Spinal cord (tissue), 10 donors: ENCODE measurements at places on chromosomes 3 and 15.

DNA sequence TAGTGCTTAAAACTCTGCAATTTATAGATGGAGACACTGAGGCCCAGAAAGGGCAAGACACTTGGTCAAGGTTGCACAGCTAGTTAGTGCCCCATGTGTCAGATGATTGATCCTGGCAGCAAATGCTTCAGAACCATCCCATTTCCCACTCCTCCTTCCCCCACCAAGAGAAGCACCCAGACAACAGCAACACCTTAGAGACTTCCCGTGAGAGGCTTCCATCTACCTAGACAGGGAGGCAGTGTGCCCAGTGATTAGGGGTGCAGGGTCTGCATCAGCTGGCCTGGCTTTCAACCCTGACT lies 77.6 kb downstream of the CORO2B start:
- no peak for DNase-seq

DNA sequence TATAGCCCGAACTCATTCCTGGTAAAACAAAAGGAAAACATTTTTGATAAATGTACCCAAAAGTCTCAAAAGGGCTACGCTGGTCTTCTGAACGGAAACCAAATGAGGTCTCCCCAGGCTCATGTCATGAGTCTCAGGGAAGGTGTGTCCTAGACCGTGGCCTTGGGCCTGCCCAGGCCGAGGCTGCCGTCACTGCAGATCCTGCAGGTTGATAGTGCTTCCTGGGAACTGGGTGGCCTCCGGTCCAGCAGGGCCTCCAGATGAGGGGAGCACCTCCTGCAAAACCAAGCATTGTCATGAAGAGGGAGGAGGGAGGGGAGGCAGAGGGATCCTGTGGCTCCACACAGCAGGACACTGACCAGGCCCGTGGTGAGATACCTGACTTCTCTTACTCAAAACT lies 37.5 kb downstream of the ZXDC start:
- DNase-seq, result no peak

DNA sequence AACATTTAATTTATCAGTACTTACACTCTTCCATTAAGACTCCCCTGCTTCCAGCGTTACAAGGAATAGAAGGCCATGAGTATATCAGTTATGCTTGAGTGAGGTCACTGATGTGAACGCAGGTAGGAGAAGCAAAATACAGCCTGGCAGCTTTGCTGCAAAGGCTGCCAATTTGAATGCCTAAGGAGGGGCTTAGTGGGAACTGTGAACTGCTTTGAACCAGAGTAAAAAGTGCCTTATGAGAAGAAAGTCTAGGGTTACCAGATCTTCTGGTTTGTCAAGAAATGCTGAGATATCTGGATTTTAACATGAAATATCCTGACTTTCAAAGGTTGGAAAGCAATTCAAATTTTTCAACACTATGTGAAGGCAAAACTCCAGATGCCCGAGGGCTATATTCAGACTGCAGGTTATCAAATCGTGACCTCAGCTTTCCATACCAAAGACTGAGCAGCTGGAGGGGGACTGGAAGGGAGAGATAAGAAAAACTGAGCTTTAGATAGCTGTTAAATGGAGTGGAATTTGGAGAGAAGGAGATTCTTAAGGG lies 446.3 kb upstream of the NECTIN3 start:
- no peak for DNase-seq

DNA sequence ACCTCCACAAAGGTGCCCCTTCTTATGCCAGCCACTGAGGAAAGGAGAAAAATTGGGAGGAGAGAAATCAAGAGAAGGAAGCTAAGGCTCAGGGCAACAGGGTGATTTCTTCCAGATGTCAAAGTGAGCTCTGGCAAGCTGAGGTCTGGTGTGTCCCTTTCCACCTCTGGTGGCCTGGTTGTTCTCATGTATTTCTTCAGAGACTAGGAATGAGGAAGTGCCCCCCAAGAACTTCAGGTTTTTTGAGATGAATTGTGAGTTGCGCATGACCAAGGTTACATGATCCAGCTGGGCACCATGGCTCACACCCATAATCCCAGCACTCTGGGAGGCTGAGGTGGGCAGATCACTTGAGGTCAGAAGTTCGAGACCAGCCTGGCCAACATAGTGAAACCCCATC lies 5.6 kb downstream of the RAB6B start:
- no peak for DNase-seq

- no peak for DNase-seq
Measured at GRCh38 chr15:23686466-23687142, 501 bp downstream of the NDN start.

- DNase-seq, result no peak
Measured at GRCh38 chr3:18489939-18490338, 64.8 kb upstream of the SATB1 start.

DNA sequence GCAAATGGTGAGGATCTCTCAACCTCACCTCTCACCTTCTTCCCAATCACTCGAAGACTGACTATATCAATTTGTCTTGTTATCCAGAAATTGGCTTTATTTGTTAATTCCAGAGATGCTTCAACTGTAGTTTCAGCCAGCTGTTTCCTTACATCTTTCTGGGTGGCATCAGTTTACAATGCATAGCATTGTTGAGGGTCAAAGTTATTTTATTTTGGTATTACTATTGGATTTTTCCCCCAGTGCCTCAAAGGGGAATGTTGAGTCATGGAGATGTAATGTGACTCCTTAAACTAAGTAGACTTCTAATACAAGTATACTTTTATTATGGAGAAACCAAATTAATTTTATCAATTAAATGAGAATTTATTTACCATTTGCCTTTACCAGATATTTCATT lies 351.6 kb downstream of the TIGIT start:
- no peak for DNase-seq

DNA sequence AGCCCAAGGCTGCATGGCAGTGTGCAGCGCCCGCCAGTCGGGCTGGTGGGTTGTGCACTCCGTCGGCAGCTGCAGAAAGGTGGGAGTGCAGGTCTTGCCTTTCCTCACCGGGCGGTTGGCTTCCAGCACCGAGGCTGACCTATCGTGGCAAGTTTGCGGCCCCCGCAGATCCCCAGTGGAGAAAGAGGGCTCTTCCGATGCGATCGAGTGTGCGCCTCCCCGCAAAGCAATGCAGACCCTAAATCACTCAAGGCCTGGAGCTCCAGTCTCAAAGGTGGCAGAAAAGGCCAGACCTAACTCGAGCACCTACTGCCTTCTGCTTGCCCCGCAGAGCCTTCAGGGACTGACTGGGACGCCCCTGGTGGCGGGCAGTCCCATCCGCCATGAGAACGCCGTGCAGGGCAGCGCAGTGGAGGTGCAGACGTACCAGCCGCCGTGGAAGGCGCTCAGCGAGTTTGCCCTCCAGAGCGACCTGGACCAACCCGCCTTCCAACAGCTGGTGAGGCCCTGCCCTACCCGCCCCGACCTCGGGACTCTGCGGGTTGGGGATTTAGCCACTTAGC lies 4.3 kb downstream of the ISL2 start:
- no peak for DNase-seq

DNA sequence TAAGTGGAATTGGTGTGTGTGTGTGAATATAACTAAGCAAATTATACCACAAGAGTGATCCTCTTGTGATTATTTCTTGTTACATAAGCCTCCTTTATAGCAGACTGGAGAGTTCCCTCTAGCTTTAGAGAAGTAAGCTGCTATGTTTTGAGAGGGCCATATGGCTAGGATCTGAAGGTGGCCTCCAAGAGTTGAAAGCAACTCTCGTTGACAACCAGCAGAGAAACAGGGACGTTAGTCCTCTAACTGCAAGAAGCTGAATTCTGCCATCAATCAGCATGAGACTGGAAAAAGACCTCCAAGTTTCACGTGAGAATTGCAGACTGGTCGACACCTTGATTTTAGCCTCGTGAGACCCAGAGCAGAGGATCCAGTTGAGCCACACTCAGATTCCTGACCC lies 278.5 kb upstream of the ZNF717 start:
- DNase-seq, result no peak

GRCh38 chr3:5072100-5072816 lies 49.8 kb upstream of the ARL8B start:
- no peak for DNase-seq

DNA sequence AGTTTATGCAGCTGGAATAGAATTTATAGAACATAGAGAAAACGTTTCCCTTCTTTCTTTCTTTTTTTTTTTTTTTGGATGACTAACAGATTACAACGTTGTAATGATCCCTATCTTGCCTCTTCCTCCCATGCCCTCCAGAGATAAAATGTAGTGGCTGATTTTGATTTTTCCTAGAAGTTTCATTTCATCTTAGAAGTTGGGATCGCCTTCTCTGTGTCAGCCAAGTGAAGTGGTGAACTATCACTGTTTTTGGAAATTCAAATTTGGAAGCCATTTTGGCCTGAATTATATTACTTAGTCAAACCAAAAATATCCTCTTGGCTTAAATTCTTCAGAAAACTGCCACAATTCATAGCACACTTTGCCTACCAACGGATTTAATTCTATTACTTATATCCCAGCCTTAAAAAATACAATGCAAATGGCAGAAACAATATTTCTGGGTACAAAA lies 1025.5 kb upstream of the NR2F2 start:
- no peak for DNase-seq

- DNase-seq, result no peak
Measured at GRCh38 chr3:151879037-151879436, 5.6 kb downstream of the SUCNR1 start.

GRCh38 chr15:33837294-33837693 lies 131.0 kb upstream of the CHRM5 start:
- DNase-seq, result no peak

DNA sequence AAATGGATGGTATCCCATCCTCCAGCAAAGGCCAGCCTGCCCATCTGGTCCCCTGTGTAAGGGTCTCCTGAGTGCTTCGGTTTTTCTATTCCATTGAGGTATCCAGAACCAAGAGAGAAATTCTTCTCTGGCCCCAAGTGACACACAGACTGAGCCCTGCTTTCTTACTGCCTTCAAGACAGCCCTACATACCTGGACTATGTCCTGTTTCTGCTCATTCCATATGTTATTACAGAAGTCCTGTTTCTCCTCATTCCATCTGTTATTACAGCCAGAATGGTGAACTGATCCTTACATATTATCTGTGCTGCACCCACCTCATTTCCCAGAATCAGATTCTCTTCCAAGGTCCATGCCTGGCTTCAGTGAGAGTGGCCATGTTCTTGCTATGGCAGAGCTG lies 115.2 kb downstream of the DCLK3 start:
- DNase-seq, result no peak

DNA sequence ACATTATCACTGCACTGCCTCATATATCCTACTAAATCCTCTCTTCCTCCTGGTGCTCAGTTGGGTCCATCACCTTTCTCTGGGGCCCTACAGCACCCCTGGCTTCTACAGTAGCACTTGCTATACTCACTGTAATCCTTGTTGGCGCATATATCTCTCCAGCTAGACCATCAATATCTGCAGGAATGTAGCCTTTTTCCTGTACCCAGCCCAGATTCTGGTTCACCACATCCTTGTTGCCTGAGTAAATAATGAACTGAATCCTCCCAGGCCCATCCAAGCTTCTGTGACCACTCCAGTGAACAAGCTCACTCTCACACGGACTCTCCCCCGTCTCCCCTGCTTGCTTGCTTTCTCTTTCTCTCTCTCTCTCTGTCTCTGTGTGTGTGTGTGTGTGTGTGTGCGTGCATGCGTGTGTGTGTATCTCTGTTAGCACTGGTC lies 62.5 kb upstream of the LIPC start:
- no peak for DNase-seq

DNA sequence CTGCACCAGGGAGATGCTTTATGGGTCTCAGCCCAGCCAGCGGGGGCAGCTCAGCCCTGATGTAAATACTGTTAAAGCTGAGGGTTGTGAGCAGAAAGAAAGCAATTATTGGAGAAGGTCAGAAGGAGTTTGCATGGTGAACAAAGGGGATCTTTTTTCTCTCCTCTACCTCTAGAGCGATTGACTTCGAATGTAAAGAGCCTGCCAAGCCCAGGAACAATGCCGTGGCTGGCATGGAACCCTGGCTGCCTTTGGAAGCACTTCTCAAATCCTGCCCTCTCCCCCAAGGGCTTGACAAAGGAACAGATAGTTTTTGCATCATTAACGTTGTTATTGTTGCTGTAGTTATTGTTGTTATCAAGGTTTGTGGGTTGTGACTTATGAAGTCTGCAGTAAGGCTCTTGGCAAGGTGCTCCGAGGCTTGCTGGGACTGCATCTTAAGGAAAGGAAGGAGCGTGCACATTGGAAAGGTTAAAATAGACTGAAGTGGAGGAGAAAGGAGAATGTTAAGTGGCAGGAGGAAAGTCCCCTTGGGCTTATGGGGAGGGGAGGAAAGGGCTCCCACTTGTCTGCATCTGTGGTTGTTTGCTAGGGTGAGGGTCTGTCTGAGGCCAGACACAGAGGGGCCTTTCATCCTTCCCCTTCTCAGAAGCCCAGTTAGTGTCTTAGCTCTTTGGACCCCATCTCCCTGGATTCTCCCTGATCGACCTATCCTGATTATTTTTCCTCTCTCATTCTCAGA lies 16.7 kb downstream of the PDIA5 start:
- DNase-seq, result no peak

DNA sequence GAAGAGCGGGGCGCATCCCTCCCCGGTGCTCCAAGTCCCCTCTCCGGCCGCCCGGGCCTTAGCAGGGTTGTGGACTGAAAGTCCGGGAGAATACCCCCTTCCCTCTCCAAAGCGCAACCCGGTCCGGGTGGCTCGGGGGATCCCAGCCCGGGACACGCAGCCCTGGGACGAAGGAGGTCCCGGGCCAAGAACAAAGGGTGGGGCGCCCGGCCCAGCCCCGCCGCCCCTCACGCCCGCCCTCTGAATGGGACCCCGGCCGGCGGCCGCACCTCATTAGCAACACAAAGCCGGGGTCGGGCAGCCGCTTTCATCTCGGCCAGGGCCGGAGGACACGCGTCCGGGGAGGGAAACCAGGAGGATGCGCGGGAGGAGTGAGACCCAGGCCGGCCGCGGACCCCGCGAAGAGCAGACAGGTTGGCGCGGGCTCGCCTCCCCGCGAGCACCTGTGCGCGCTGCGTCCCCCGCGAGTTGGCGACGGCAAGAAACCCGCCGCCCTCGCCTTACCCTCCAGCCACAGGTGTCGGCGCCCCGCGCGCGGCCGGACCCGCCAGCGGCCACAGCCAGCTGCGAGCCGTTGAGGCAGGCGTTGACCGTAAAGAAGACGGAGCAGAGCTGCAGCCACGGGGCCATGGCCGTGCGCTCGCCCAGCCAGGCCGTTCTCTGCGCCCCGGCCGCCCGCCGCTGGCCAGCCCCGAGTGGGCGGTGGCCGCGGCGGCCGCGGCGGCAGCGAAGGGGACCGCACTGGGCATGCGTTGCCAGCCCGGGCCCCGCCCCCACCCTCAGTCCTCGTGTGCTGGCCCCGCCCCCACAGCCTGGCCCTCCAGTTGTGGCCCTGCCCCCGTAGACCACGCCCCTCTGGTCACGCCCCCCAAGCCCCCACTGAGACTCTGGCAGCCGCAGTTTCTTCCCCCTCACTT lies at the start of gene IL17RD:
Gene IL17RD (minus strand): TSS at position 697 of the 917 bp plus-strand sequence. CDS start 67 bp downstream, at position 630.
- DNase-seq, result peak; percentile 97

GRCh38 chr3:68007621-68008226 lies 353.3 kb upstream of the SUCLG2 start:
- peak; percentile 35 for DNase-seq

DNA sequence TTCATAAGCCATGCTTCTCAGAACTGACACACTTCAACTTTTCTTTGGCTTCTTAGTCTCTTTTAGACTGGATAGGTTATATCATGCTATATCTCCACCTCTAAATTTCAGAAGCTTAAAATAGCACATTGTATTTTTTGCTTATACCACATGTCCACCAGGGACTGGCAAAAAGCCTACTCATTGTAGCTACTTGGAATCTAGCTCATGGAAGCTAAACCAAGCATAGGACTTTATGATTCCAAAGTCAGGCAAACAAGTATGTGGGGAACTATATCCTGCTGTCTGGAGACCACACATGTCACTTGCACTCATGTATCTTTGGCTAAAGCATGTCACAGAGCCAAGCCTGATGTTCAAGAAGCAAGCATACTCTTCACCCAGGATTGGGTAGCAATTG lies 245.0 kb upstream of the RASGRP1 start:
- DNase-seq, result no peak
